ENCODE measurements at places on chromosomes 2 and 18. TPM values are rescaled to one million over a fixed set of nuclear protein-coding genes. Genes with fewer than 3 reads are reported as not detected.
A peak's percentile ranks its signal among the peaks of the same experiment; 100 is the strongest.

DNA sequence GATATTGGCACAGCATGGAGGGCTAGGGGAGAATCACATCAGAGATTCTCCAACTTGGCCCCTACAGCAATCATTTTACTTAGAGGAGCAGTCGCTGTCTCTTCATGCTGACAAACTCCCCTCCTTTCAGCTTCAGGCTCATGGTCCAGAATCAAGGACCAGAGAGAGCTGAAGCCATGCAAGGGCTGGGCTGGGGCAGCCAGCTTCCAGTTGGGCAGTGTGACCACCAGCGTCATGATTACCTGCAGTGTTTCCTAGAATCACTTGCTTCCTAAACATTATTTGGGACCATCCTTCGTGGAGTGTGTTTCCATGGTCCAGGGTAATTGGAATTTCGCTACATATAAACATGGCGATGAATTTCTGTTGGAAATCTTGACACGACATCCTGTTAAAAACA lies 54.4 kb downstream of the CAPN13 start:
- no peak for DNase-seq

Gene TMEM37
- total RNA-seq, result not detected

- DNase-seq, result no peak
Observed at GRCh38 chr18:70671889-70672565, 383.2 kb downstream of the SOCS6 start.

- peak; percentile 18 for DNase-seq
Observed at GRCh38 chr18:74579496-74580065, 18.1 kb upstream of the ZNF407 start.

- no peak for DNase-seq
Observed at GRCh38 chr2:139805441-139805840, 1025.3 kb upstream of the NXPH2 start.

- no peak for DNase-seq
Observed at GRCh38 chr2:165776796-165777195, 17.3 kb downstream of the GALNT3 start.

GRCh38 chr2:191478799-191479679 lies 198.9 kb upstream of the NABP1 start:
- DNase-seq, result peak; percentile 64

DNA sequence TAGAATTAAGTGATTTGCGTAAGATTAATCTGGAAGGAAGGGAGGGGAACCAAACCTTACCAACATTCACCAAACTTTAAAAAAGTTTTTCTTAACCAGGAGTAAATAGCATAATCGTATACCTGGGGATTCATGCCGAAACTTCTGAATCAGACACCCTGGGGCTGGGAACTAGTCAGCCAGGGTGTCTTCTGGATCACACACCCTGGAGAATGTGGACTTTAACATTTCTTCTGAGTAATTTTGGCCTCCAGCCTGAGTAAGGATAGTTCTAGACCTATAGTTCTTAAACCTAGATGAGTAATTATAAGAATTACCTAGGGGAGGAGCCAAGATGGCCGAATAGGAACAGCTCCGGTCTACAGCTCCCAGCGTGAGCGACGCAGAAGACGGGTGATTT lies 44.1 kb upstream of the MEIS1 start:
- DNase-seq, result no peak

- no peak for DNase-seq
Observed at GRCh38 chr2:44686561-44686960, 254.9 kb upstream of the SIX3 start.

DNA sequence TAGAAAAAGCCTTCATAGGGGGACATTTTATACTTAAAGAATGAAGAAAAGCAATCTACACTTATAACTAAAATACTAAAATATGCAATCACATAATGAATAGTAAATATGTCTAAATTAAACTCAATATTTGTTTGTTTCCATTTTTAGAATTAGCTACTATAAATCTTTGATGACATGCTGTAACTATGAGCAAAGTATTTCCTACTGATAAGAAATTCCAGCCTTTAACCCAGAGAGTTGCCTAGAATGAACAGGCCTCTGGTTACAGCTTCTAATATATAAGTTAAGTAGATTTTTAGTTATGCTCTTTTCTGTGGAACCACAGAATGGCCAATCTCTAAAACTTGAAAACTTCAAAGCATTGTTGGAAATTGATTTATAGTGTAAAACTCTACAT lies 1465.6 kb upstream of the ZEB2 start:
- DNase-seq, result peak; percentile 31

- no peak for DNase-seq
Observed at GRCh38 chr2:182587831-182588230, 128.2 kb upstream of the DNAJC10 start.

- DNase-seq, result peak; percentile 64
Observed at GRCh38 chr18:37537868-37538525, 27.6 kb downstream of the CELF4 start.

Gene CFC1
- not detected for total RNA-seq

DNA sequence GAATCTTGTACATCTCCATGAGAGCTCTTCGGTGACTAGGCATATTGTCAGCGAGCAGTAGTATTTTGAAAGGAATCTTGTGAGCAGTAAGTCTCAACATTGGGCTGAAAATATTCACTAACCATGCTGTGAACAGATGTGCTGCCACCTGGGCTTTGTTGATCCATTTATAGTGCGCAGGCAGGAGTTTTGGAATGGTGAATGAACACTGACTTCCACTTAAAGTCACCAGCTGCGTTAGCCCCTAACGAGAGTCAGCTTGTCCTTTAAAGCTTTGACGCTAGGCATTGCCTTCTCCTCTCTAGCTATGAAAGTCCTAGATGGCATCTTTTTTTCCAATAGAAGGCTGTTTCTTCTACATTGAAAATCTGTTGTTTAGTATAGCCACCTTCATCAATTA lies 4.1 kb downstream of the ASB1 start:
- DNase-seq, result no peak

DNA sequence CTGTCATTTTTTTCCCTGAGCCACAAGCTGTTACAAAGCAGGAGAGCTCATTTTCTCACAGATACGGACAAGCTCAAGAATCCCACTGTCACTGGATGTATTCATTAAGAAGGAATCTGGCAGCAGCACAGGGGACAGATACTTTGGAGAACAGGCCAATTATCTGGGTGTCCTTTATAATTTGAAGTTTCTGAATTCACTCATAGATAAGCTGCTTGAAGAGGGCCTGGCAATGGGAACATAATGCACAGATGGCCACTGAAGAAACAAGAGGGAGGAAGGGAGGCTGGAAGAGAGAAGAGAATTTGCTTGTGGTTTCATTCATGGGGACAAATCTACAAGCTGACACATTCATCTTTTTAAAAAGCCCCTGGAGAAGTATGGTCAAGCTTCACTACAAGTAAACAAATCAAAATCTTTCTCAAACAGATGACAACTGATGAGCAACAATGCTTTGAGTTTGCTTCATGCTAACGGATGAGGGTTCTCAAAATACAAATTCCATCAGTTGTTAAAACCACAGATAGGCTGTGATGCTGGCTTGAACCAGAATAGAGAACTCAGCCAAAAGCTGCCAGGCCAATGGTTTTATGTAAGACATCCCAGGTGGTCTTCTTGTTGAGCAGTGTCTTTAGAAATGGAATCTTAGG lies 11.9 kb downstream of the BCL2 start:
- DNase-seq, result no peak

Gene ANKRD62
- total RNA-seq, result 1.9 TPM

DNA sequence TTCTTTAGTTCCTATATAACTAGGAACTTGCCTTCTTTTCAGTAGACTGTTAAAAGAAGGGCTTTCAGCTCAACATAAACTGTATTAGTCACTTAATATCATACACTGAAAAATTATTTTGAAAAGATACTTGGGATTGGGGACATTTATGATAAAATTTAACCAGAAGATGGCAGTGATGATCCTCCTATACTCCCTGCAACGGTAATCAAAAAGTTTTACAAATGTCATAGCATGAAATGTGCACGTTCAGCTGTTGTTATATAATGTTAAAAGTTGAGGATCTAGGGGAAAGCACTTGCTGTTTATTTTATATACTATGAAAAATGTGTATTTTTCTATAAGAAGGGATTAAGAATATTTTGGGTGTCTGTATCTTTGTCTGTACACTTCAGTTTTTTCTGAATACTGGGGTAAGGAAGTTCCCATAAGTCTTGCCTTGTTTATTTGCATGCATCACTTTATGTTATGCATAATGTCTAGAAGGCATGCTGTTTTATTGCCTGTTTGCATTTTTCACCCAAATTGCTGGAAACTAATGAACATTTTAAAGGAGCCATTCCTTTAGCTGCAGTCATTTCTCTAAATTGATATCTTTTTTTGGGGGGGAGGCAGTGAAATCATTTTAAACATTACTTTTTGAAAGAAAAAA lies 19.0 kb downstream of the DYNC1I2 start:
- no peak for DNase-seq

GRCh38 chr2:202885190-202885589 lies 13.6 kb upstream of the ICA1L start:
- DNase-seq, result no peak

GRCh38 chr2:226334981-226335720 lies 464.5 kb downstream of the IRS1 start:
- DNase-seq, result no peak

DNA sequence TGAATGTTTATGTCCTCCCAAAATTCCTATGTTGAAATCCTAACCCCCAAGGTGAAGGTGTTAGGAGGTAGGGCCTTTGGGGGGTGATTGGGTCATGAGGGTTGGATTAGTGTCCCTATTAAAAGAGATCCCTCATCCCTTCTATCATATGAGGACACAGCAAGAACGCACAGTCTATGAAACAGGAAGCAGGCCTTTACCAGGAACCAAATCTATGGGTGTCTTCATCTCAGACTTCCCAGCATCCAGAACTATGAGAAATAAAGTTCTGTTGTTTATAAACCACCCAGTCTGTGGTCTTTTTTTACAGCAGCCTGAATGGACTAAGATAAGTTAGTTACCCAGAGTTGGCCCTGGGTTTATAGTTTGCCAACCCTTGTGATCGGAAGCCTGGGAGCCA lies 153.1 kb downstream of the INO80D start:
- no peak for DNase-seq

DNA sequence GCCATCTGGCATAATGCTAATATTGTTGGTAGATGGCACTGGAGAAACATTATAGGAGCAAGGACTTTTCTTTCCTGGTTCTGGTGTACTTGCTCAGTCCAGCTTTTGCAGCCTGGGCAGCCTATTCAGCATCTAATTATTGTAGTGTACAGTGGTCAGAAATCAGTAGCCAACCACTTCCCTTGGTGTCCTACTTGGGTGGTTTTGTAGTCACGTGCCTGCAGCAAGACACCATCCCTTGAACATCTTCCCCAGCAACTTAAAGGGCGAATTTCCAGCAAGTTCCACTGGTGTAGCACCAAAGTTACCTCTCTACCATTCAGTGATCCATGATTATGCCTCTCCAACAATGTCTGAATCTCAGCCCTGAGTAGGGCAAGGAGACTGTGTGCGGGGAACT lies 557.6 kb downstream of the SATB2 start:
- DNase-seq, result no peak

Gene RRM2
- 4.3 TPM for total RNA-seq

GRCh38 chr18:58761241-58761969 lies 90.1 kb downstream of the MALT1 start:
- no peak for DNase-seq

GRCh38 chr2:168552450-168552856 lies 96.4 kb downstream of the CERS6 start:
- no peak for DNase-seq

- DNase-seq, result no peak
Observed at GRCh38 chr2:138439733-138440132, 61.8 kb upstream of the SPOPL start.

Gene LRRC30
- total RNA-seq, result 3.4 TPM

DNA sequence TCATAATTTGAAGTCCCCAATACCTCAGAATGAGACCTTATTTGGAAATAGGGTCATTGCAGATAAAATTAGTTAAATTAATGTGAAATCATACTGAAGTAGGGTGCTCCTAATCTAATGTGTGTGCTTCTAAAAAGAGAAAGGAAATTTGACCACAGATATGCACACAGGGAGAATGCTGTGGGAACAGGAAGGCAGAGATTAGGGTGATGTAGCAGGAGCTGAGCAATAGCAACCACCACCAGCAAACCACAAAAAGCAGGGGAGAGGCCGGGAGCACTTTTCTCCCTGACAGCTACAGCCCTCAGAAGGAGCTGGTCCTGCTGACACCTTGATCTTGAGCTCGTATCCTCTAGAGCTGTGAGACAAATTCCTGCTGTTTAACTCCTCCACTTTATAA lies 24.6 kb upstream of the SCG2 start:
- no peak for DNase-seq

DNA sequence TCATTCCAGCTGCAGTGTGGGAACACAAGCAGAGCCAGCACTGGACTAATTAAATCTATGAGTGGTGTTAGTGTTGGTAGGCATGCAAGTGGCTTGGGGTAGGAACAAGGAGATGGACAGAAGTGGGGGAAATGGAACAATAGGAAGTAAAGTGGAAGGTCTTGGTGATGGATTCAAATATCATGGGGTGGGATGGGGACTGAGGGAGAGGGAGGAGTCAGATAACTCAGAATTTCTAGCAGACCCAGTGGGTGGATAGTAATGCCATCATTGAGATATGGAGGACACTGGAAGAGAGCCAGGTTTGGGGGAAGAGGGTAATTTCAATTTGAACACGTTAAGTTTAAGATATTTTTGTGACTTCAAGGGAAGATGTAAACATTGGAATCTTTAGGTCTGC lies 2.9 kb upstream of the LNPK start:
- DNase-seq, result no peak

DNA sequence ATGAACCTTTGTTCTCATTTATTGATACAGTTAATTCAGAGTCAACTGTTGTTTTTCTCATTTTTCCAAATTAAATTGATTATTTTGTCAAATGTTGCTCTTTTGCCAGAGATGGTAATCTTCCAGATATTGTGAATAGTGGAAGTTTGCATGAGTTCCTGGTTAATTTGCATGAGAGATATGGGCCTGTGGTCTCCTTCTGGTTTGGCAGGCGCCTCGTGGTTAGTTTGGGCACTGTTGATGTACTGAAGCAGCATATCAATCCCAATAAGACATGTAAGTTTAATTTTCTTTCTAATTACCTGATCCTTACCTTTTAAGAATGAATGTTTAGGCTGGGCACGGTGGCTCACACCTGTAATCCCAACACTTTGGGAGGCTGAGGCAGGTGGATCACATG lies 7.8 kb downstream of the CYP20A1 start:
- DNase-seq, result no peak

- no peak for DNase-seq
Observed at GRCh38 chr2:233422649-233423551, 68.6 kb downstream of the DGKD start.

DNA sequence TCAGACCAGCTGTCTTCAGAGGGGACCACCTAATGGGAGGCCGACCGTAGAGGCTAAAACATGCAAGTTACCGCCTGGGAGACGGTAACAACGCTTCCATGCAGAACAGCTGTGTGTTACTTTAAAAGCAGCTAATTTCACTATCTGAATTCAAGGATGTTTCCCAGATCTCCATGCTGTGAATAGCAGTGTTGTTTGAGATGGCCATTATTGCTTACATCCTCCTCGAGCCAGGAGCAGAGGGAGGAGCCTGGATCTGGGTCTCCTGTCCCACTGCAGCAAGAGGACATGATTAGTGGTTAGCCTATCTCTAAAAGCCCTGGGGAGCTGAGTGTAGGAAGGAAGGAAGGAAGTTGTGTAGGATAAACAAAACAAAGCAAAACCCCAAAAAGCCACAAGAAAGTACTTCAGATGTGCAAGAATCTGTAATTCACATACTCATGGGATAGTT lies 50.9 kb downstream of the ACTR2 start:
- DNase-seq, result no peak

Gene C2orf15
- total RNA-seq, result 1.7 TPM
